ENCODE measurements at places on chromosomes 12 and 14. TPM values are rescaled to one million over a fixed set of nuclear protein-coding genes. Genes with fewer than 3 reads are reported as not detected.

- DNase-seq: peak; percentile 78
Observed at GRCh38 chr12:113462117-113462774, 9.4 kb downstream of the LHX5 start.

- DNase-seq: no peak
Observed at GRCh38 chr14:105082703-105083102, 17.5 kb upstream of the GPR132 start.

DNA sequence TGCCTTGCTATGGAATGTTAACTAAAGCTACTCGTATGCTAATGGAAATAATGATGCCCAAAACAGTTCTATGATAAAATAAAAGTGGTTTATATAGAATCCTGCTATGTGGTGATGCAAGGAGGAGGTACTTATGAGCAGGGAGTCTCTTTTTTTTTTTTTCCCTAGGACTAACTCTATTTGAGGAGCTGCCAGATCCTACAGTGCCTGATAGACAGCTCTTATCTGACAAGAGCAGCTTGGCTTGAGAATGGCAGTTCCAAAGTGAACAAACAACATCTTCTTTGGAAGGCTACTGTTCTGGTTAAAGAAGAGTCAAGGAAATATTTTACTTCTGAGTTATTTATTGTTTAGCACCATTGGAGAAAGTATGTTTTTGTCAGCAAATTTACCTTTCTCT, 10.2 kb upstream of the ACSM4 start:
- peak; percentile 89 for DNase-seq

DNA sequence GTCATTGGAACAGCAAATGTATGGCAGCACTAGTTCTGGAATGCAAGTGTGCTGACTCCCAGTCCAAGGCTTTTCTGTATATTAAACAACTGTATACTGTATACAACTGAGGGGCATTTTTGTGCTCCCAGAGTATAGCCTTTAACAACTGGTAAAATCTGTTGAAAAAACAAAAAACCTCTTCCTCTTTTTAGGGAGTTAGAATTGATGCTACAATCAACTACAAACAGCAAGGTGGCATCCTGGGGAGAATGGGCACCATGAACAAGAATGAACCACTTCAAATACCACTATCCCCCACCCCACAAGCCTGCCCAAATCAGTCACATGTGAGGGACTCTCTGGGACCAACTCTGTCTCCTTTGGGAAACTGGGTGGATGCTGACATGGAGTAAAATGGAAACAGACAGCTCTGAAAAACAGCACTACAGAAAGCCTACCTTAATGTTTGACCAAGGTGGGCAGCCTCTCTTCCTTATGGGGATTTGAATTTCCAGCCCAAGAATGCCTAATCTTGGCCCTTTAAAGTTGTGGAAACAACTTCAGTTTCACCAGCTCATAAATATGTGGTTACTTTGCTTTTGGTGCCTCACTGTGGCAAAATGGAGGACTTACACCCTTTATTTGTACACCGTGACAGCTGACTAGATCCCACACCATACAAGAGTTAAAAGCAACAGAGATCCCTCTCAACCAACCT, 7.5 kb downstream of the VTI1B start:
- peak; percentile 37 for DNase-seq

DNA sequence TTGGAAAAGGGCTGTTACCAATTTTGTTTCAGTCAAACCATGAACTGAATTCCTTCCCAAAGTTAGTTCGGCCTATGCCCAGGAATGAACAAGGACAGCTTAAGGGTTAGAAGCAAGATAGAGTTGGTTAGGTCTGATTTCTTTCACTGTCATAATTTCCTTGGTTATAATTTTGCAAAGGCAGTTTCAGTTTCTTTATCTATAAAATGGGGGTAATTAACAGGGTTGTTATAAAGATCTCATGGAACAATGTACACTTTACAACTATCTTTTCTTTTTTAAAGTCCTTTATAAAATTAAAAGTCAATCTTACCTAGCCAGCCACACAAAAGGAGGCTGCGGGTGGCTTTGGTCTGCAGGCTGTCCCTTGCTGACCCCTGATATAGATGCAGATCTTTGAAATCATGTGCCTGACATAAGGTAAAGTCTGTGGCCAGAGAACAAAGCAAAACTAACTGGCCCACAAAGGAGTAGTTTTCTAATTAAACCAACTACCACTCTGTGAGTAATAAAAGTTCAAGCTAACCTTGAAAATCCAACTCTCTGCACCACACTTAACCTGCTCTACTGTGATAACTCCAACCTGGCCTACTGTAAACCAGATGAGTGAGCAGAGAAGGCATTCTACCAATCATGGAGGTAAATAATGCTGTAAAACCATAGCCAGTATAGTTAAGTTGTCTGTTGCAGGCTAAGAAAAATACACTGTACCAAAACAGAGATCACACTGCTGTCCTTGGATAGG, 49.5 kb downstream of the SLC38A1 start:
- DNase-seq: no peak

DNA sequence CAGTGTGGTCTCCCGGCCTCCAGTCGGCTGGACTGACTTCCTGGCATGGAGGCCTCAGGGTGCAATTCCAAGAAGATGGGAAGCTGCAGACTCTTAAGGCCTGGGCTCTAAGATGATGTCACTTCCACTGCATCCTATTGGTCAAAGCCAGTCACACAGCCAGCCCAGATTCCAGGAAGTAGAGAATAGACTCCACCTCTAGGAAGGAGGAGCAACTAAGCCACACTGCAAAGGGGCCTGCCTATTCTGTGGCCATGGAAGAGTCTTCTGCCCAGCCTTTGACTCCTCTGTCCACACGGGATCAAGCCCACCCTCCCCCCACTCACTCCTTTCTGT, 103.9 kb upstream of the RFLNA start:
- peak; percentile 84 for DNase-seq

DNA sequence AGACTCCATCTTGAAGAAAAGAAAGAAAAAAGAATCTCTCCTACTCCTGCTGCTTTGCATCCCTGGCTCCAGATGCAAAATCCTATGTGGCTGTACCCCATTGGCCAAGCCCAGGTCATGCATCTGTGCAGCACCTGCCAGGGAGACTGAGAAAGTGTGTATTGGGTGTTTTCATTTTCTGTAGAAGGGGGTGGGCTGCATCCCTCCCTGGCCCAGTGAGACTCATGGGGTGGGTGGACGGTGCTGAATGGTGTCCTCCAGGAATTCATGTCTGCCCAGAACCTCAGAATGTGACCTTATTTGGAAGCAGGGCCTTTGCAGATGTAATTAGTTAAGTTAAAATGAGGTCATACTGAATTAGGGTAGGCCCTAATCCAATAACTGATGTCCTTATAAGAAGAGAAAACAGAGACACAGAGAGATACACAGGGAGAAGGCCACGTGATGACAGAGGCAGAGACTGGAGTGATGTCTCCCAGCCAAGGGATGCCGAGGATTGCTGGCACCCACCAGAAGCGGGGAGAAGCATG, 23.2 kb downstream of the MOAP1 start:
- DNase-seq: no peak

GRCh38 chr12:12714276-12715021, 2.7 kb upstream of the CDKN1B start:
- peak; percentile 62 for DNase-seq

DNA sequence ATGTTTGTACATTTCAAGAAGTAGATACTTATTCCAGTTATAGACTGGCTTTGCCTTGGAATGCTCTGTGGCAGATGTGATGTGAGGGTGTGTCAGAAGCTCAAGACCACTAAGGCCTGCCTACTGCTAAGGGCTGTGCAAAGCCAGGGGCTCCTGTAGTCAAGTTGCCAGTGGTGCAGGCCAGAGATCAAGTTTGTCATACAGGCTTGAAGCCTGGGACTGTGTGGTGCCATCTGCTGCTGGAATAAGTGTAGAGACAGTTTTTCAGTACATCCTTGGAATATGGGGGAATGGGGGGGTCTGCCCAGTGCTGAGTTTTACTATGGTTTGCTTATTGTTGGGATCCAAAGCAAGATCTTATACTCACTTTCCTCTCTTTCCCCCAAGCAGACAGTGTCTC, 649.9 kb upstream of the FOXG1 start:
- DNase-seq: no peak

GRCh38 chr12:76719171-76720041, 44.5 kb upstream of the ZDHHC17 start:
- DNase-seq: no peak

DNA sequence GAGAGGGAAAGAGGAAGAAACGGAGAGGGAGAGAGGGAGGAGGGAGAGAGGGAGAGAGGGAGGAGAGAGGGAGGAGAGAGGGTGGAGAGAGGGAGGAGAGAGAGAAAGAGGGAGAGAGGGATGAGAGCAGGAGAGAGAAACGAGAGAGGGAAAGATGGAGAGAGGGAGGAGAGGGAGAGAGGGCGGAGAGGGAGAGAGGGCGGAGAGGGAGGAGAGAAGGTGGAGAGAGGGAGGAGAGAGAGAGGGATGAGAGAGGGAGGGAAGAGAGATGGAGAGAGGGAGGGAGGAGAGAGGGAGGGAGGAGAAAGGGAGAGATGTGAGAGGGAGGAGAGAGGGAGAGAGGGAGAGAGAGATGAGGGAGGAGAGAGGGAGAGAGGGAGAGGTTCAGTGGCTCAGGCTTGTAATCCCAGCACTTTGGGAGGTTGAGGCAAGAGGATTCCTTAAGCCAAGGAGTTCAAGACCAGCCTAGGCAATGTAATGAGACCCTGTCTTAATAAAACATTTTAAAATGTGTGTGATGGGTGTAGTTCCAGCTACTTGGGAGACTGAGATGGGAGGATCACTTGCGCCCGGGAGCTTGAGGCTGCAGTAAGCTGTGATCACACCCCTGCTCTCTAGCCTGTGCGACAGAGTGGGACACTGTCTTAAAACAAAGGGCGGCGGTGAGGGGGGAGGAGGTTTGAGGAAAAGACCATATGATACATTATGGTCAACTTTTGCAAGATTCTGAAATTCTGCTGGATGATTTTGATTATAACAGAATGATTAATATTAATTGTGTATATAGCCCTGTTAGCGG, 21.3 kb upstream of the SNRPF start:
- no peak for DNase-seq

DNA sequence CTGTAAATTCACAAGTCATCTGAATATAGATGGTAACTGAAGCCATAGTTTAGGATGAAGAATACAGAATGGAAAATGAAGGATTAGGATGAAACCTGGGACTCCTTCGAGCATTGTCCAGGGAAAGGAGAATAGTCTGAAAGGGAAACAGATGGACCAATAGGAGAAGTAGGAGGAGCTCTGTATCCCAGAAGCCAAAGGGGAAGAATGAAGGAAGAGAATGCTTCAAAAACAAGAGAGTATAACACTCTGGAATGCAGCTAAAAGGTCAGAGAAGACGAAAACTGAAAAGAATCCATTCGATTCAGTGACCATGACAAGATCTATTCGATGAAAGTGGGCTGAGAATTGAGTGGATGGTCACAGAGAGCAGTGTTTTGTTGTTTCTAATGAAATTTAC, 1.0 kb downstream of the GMFB start:
- DNase-seq: no peak

DNA sequence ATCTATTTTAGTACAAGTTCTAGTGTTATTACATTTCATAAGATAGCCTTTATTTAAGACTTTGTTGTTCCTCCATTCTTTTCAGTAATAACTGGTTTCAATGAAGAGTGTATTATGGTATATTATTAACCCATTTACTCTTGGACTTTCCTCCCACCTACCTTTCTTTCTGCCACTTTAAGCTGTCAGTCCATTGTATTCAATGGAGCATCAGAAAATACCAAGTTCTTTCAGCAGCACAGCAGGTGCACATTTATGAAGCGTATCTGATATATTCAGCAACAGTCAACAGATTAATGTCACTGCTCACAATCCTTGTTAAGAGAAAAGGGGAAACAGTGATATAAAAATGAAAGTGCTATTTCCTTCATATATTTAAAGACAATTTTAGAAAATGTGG, 660.9 kb downstream of the C12orf50 start:
- DNase-seq: no peak

DNA sequence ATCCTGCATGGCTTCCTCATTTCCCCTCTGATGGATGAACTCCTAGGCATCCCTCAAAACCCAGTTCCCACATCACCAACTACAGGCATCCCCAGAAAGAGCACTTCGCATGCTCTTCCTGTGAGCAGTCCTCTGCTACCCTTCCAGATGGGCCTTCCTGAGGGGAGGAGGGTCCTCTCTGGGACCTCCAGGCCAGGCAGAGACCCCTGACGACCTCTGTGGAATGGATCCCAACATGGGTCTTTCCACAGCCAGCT, 1.9 kb downstream of the AKT1 start:
- no peak for DNase-seq

DNA sequence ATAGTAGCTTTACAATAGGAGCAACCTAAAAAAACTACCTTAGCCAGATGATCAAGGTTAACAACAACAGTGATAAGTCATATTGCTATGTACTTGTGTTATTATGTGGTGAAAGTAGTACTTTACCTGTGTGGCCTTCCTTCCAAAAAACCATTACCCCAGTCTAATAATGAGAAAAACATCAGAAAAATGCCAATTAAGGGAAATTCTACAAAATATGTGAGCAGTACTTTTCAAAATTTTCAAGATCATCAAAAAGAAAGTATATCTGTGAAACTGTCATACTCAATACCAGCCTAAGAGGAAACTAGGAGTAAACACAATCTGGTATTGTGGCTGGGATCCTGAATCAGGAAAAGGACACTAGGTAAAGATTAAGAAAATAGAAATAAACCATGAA, 165.3 kb upstream of the PKP2 start:
- DNase-seq: no peak

- no peak for DNase-seq
Observed at GRCh38 chr14:23568600-23569331, 1.2 kb upstream of the AP1G2 start.

The RNASE11 gene
- not detected for total RNA-seq

The TDG gene
- total RNA-seq: 57.9 TPM

The GLTP gene
- 6.0 TPM for total RNA-seq

The ALDH1L2 gene
- total RNA-seq: 9.6 TPM

The NPFF gene
- not detected for total RNA-seq

The KRT77 gene
- not detected for total RNA-seq

The EPYC gene
- total RNA-seq: not detected

The SLC5A8 gene
- not detected for total RNA-seq

The SRP54 gene
- 38.7 TPM for total RNA-seq

The CEP170B gene
- total RNA-seq: 7.5 TPM

The RAB3IP gene
- total RNA-seq: 9.9 TPM

The VDR gene
- 4.8 TPM for total RNA-seq

The FOXA1 gene
- 2.4 TPM for total RNA-seq

Data from K562 (cell line).